ENCODE measurements at places on chromosomes 2 and 18.

GRCh38 chr2:186884587-186884986 lies 35.6 kb upstream of the ZSWIM2 start:
- no peak for DNase-seq

- DNase-seq: no peak
These were observed 172.4 kb downstream of the SP3 start for GRCh38 chr2:173792741-173793140.

- DNase-seq: no peak
These were observed 99.2 kb upstream of the FOSL2 start for GRCh38 chr2:28293416-28293815.

- no peak for DNase-seq
These were observed 97.5 kb upstream of the FSHR start for GRCh38 chr2:49251766-49252165.

DNA sequence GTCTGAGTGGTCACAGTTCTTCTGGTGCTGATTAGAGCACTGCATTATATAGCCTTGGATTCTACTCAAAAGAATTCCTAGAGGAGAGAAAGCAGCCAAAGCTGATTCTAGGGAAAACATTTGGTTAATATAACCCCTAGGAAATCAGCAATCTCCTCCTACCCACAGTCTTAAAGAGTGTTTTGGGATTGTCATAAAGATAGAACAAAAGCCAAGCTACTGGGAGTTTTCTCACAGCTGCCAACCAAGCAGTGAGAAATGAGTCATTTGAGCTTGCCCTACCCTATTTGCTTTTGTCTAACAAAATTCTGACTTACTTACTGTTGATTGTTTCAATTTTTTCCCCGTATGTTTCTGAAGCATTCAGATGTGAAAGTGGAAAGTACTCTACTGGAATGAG lies 469.3 kb downstream of the PLCL1 start:
- no peak for DNase-seq

DNA sequence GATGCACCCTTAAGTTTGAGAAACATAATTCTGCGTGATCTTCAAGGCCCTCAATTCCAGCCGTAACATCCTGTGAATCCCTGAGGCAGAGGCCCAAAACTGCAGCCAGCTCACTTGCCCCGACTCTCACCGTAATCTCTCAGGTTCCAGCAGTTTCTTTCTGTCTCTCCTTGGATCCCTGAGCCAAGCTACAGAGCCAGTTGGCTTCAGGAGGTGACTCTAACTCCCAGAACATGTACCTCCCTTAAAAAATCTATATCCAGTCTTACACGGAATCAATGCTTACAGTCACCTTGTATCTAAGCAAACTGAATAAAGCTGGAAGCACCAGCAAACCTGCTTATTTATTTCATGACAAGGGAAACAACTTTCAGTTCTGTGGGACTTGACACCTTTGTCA lies 300.4 kb downstream of the SETBP1 start:
- no peak for DNase-seq

- no peak for DNase-seq
These were observed 659.2 kb upstream of the RAB6C start for GRCh38 chr2:129320288-129320687.

- DNase-seq: no peak
These were observed 113.0 kb upstream of the NEDD4L start for GRCh38 chr18:57931038-57931437.

GRCh38 chr2:3460831-3461800 lies 58.2 kb downstream of the ADI1 start:
- DNase-seq: no peak

- DNase-seq: no peak
These were observed 89.6 kb downstream of the ZNF385B start for GRCh38 chr2:179771791-179772190.

DNA sequence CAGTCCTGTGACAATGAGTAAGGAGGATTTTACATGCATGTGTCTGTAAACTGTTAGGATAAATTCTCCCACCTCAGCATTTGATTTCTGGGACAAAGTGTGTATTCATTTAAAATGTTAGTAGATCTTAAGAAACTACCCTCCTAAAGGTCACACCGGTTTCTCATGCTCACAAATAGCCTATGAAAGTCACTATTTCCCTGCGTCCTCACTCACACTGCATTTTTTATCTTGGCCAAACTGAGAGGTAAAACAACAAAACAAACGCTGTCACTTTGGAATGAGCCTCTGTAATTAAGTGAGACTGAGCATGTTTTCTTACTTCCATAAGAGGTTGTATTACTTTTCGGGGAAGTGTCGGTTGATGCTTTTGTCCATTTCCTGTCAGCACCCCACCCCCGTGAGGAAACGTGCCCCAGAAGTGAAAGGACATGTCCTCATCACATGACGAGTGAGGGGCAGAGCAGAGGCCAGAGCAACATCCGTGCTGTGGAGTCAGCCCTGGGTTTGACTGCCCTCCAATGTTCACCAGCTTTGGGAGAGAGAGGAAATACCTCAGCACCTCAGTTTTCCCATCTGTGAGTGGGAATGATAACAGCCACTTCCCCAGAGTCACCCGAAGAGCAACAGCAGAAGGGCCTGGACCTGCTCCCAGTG lies 3.1 kb downstream of the GYPC start:
- no peak for DNase-seq

DNA sequence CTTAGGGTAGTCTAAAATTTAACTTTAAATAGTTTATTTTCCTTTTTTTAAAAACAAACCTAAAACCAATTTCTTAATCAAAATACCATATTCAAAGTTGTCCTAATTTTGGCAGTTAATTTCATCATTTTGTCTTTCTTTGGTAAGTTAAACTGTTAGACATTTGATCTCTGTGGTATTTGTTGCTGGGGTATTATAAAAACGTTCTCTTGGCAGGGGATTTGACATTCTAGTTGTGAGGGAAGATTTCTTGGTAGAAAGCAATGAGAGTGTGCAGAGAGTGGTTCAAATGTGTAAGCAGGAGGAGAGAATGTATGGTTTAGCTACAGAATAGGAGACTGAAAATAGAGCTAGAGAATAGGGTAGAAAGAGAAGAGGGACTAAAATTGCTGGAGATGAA lies 14.6 kb downstream of the GULP1 start:
- no peak for DNase-seq
